Mucosa of descending colon (tissue), 3 donors: ENCODE measurements at places on chromosomes 6 and 20. TPM values are rescaled to one million over a fixed set of nuclear protein-coding genes. Genes with fewer than 3 reads are reported as not detected.

PCK1 gene
- 136 TPM for total RNA-seq

GRCh38 chr6:12533586-12533985 lies 183.0 kb upstream of the PHACTR1 start:
- no peak for DNase-seq

GRCh38 chr20:39810309-39810708 lies 848.2 kb downstream of the DHX35 start:
- DNase-seq: no peak

OTOR gene
- total RNA-seq: not detected

DNA sequence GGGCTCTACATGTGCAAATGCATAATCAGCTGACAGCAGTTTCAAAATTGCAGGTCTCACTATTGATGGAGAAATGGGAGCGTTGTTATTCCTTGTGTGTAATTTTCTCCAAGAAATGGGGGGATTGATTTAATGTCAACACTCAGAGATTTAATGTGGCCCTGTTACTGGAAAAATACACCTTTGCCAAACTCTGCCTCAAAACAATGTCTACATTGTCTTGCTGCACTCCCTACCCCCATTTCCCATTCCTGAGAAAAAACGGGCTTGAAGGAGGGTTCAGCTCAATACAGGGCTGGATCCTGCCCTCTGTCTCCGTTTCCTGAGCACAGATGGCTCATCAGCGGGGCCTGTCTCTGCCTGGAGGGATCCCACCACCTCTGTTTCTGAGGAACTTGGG lies 18.4 kb downstream of the EDN3 start:
- DNase-seq: no peak

GRCh38 chr6:132651062-132651461 lies 7.9 kb downstream of the TAAR1 start:
- no peak for DNase-seq

- no peak for DNase-seq
These were observed 34.5 kb upstream of the FUCA2 start for GRCh38 chr6:143545976-143546547.

GRCh38 chr6:95545686-95546085 lies 31.6 kb upstream of the MANEA start:
- DNase-seq: no peak

DNA sequence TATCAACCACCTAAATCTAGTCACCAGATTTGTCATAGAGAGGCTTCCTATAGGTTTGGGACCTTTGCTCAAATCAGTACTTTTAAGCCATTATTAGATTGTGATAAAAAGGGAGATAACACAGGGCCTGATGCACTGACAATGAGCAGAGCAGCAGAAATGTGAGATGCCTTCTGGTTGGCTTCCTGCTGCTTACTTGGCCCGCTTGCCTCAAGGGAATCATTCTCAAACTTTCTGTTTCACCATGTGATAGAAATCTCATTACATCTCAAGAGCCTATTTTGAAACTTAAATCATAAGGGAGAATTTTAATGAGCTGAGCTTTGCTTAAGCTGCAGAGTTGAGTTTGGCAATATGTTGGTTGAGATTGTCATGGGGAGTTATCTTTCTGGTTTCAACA lies 606.0 kb downstream of the DHX35 start:
- no peak for DNase-seq

DNA sequence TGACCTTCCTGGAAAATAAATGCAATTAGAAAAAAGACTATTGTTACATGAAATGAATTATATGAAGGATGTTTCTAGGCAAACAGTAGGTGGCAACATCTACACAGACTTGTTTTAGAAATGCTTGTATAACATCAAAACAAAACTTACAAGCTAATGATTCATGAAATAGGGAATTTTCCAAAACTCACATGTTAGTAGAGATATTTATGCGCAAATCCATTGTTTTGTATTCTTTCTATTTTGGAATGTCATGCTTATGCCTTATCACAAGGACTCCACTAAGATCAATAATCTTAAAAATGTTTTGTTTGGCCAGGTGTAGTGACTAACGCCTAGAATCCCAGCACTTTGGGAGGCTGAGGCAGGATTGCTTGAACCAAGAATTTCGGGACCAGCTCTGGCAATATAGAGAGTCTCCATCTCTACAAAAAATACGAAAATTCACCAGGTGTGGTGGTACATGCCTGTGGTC lies 32.3 kb upstream of the LGSN start:
- no peak for DNase-seq
